Tibial nerve (tissue), 4 donors: ENCODE measurements at places on chromosomes 2 and 18.

DNA sequence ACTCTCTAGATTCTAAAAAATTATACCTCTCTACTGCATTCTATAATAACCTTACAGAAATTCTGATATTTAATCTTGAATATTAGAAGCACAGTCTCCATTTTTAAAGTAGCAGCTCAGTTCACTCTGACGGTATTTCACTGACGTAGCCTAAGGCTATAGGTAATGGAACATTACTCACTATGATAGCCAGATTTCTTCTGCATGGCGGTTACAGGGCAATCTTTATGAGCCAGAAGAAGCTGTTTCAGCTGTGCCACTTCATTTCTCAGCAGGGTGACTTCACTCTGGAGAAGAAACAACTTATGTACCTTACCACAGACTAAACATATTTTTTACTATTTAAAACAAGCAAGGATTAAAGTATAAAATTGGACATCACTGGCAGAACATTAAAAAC lies 75.3 kb upstream of the CHN1 start:
- DNase-seq, result no peak

DNA sequence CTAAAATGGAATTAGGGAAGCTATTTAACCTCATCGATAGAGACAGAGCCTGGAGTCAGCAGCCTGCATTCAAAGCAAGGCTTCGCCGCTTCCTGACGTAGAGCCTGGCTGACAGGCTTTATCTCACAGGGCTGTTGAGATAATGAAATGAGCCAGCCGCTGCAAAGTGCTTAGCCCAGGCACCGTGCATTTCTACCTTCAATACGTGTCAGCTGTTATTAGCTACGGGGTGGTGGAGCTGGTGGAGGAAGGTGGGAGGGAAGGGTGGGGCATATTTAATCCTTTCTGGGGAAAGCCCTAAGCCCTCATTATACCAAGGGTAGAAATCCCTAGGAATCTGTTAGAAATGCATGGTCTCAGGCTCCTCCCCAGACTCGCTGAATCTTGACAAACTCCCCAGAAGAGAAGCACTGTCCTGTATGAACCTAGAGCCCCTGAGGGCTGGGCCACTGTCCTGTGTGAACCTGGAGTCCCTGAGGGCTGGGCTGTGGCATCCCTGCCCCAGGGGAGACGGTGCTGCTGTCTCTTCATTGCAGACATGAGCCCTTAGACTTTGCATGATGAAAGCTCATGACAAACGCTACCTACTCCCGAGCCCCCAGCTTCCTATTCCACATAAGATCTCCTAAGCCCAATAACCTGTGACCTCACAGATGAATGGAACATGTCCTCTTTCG lies 72.4 kb downstream of the ALPK2 start:
- no peak for DNase-seq

- no peak for DNase-seq
Observed at GRCh38 chr2:96954011-96954846, 32.2 kb downstream of the FAM178B start.

- peak; percentile 33 for DNase-seq
Observed at GRCh38 chr2:144331674-144332355, 188.1 kb downstream of the ZEB2 start.

GRCh38 chr18:69326094-69326493 lies 74.6 kb upstream of the DOK6 start:
- no peak for DNase-seq
